ENCODE measurements at places on chromosomes 3 and 15.

DNA sequence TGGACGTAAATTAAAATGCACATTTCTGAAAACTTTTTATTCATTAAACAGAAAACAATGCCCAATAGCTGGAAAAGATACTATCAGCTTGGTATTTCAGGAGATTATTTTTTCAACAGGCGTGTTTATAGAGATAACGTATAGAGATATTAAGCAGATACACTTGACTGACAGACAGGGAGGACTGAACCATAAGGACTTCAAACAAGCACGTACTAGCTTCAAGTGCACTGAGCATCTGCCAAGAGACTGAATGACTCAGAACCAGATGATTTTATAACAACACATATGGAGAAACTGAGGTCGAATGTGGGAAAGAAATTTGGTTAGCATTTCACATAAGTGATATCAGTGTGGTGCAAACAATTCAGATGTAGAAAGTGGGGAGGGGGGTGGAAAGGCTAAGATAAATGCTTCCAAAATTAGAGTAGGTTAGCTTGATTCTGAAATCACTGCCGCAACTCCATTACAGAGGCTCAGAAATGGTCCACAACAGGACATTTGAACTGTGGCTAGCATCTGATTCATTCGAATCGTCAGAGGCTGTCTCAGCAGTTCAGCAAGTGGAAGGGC, 103.5 kb downstream of the SEMA6D start:
- no peak for DNase-seq

GRCh38 chr15:97755726-97756125, 204.8 kb upstream of the ARRDC4 start:
- no peak for DNase-seq

- DNase-seq = no peak
Measured at GRCh38 chr3:44042772-44043171, 198.9 kb upstream of the TOPAZ1 start.

- DNase-seq = no peak
Measured at GRCh38 chr3:35784169-35784568, 144.8 kb downstream of the ARPP21 start.

- DNase-seq = no peak
Measured at GRCh38 chr15:85603703-85604102, 191.0 kb downstream of the KLHL25 start.

DNA sequence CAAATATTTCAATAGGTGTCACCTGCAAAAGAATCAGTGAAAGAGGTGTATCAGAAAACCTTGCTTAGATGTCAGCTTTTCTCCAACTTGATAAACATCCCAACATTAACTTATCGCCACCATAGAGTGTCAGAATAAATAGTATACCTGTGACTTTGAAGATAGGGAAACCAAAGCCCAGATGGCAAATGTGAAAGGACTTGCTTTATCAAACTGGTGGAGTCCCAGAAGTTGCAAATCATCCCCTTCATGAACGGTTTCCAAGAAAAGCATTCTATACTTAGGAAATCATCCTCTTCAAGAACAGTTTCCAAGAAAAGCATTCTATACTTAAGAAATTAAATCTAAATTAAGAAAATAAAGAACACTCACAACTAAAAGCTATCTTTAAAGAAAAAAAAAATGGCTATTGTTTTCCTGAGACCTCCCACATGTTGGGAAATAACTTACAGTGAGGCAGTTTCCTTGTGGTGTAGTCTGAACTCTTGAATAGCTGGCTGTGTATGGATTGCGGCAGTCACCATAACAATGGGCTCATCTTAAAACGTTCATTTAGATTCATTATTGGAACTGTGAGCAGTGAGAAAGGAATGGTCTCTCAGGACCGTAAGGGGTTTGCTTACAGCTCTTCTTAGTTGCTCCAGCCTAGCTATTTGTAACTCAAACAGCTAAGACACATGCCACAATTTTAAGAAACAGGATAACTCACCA, 56.5 kb downstream of the GHSR start:
- no peak for DNase-seq

DNA sequence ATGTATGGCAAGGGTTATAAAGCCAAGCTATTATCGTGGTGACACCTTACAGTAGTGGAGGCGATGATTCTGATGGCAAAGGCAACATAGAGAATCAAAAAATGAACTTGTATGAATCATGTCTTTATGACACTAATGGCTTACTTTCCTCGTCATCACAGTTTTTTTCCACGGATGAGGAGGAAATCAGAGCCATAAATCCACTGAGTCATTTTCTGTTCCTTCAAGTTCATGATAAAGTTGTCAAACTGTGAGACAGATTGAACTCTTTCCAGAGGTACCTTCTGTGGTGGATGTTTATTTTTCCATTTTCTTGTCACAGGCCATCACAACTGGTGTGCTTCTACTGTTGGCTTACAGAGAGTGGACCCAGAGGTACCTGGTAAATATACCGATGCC, 8.5 kb downstream of the TMEM212 start:
- no peak for DNase-seq

DNA sequence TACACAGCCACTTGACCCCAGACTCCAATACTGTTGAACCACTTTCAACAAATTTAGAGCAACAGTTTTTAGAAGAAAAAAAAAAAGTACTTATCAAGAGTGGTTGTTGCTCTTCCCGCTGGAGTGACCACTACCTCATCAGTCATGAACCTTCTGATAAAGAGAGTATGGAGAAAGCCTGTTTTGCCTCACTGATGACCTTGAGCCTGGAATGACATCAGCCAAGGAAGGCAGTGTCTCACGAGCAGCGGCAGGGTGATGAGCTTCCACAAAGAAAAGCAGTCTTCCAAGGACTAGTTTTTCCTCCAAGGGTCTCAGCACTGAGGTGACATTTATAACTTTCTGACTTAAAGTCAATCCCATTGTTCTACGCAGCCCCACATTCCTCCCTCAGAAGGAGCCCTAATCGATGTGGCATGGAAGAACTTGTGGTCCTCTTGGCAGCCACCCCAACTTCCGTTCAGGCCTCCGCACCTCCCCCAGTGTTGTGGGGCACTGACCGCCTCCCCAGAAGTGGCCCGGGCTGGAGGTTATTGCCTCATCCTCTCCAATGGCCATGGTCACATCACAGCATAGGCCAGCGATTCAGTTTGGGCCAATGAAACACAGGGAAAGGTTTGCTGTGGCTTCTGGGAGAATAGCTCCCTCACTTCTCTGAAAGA, 1.8 kb upstream of the CYP11A1 start:
- no peak for DNase-seq

DNA sequence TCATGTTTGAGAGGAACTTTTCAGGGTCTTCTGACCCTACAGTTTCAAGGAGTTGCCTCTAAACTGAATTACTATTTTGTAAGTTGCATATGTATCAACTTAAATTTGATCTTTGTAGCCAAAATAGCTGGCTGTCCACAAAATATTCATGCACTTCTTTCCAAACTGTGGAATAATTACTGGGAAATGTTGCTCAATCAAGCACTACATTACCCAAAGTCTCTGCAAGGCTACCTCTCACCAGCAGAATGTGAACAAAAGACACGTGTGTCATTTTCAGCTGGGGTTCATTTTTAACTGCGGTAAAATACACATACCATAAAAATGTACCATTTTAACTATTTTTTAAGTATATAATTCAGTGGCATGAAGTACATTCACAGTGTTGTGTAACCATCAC, 320.4 kb downstream of the CTNNB1 start:
- DNase-seq = no peak

- DNase-seq = no peak
Measured at GRCh38 chr15:42065033-42065432, 29.3 kb downstream of the PLA2G4D start.

DNA sequence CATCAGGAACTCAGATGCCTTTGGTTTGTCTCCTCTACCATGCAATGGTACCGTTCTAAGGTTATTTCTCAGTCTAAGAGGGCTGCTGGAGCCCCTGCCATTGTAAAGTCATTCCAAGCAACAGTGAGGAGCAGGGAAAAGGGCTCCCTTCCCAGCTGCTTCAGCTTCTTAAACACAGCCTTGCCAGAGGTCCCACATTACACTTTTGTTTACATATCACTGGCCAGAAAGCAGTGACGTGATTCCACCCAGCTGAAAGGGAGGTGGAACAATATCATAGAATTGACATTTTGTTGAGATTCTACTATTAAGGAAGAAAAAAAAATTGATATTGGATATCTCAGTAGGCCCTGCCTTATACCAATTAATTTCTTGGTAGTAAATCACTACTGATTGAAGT, 194.6 kb downstream of the SUCLG2 start:
- DNase-seq = no peak

DNA sequence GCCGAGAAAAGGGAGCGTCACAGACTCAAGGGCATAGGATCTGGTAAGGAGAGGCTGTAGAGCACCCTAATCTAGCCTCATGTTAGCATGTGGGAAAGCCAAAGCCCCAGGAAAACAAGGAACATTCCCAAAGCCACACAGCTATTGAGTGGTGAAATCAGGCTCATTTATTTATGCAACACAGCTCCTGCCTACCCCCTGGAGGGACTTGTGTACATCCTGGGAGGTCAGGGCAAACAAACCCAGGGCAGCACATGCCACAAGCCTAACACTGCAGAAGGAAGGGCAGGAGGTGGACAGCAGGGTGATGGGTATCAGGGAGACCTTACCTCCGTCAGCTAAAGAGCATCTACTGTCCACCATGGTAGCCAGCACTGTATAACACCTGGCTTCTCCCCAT, 283.5 kb downstream of the RPLP1 start:
- DNase-seq = no peak

GRCh38 chr3:44984335-44984734, 8.3 kb downstream of the EXOSC7 start:
- no peak for DNase-seq

GRCh38 chr15:44598892-44599291, 61.9 kb downstream of the EIF3J start:
- DNase-seq = no peak

DNA sequence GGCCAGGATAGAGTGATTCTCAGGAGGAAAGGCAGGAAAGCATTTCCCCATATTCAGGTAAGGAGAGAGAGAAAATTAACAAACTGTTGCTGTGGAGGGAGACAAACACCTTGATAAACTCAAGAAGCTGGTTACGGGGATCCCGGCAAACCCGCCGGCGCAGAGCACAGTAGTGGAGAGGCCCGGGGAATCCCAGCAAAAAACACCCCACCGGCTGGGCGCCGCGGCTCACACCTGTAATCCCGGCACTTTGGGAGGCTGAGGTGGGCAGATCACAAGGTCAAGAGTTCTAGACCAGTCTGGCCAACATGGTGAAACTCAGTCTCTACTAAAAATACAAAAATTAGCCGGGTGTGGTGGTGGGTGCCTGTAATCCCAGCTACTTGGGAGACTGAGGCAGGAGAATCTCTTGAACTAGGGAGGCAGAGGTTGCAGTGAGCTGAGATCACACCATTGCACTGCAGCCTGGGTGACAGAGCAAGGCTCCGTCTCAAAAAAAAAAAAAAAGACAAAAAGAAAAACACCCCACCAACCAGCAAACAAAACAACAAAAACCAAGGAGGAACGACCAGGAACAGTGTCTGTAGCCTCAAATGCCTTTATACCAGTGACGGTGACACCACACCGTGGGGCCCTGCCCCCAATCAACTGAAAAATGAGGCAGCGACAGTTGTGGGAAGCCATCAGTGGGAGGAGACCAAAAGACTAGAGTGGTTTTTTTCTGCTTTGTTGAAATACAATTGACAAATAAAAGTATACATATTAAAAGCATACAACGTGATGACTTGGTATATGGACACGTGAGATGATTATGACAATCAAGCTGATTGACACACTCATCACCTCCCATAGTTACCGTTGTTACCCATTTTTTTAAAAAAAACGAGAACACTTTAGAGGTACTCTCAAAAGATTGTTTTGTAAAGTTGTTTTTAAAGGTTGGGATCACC, 40.2 kb upstream of the IDH2 start:
- peak; percentile 57 for DNase-seq

DNA sequence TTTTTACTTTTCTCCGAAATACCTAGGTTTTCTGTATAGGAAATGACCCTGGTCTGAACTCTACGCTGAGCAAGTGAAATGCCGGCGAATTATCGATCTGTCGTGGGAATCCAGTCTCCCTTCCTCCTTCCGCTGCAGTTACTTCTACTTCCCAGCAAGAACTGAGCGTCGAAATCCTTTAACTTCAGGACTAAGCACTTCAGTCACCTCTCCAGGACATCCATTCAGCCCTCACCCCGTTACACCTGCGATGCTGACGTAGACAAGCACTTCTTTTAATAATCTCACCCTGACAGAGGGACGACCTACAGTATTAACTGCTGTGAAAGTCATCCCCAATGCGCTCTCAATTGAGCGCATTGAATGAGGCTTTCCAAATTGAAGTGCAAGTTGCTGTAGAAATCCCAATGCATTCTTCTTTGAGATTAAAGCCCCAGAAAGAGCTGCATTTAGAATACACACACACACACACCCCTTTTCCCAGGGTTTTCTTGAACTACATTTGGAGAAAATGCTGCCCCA, 1.3 kb downstream of the TOP2B start:
- DNase-seq = no peak

Measured in activated CD8-positive, alpha-beta memory T cell treated with anti-CD3 and anti-CD28 coated beads, Interleukin-2, amount 50 U/mL, for 4 hours (primary cell).